SW480 (cell line): ENCODE measurements at places on chromosomes 7 and 10.

- no peak for DNase-seq
Measured at GRCh38 chr10:122376364-122376961, 2.0 kb downstream of the PLEKHA1 start.

- no peak for DNase-seq
Measured at GRCh38 chr7:120311028-120311788, 38.2 kb downstream of the KCND2 start.

DNA sequence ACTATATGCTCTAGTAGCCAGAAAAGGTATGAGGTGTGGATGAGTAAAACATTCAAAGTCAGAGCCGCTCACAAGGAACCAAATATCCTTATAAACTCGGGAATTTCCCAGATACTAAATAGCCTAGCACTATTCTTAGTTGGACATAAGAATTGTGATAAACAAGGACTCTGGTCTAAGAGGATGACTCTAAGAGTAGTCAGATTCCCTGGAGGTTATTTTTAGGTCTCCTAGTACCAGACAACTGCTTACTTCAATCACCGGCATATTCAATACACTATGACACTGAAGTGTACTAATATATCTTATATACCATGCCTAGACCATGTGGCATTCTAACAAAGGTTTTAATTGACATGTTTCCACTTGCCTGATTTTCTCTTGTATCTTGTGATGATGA lies 56.5 kb downstream of the LMBR1 start:
- DNase-seq: no peak

DNA sequence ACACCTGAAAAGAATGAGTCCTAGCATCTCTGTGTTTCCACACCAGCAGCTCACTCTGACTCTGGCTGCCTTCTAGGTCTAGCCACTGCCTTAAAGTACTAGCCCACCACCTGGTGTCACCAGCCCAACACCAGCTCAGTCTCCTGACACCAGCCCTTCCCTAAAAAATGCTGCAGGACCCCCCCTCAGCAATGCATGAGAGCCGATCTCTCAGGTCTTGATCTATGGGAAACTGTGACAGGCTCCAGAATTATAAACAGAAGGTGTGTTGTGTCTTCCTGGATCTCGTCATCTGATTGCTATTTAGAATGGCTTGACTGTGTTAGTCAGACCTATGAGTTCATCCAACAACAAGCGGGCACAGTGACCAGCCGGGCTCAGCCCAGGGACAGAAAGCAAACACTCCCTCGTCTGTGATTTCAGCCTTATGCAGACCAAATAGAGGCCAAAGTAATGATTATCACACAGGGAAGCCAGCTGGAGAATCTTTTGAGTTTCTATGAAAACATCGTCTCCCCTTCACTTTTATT lies 66.6 kb downstream of the CUBN start:
- DNase-seq: peak; percentile 93

GRCh38 chr7:93055543-93056107 lies 62.2 kb downstream of the SAMD9 start:
- DNase-seq: peak; percentile 80

DNA sequence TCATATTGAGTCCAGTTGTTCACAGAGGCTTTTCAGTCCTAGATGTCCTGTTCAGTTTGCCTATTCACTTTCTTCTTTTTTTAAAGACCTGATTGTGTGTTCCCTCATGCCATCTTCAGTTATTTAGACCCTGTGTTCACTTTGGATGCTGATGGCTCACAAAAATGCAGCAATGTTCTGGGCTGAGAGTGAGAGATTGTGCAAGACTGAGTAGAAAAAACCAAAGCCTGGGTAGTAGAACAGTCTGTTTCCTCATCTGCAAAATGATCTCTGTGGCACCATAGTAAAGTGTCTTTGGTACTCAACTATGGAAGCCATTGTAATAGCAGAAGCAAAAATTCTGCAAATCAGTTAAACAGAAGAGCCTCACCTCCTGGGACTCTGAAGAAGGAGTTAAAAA lies 43.2 kb downstream of the AKR1B1 start:
- no peak for DNase-seq

DNA sequence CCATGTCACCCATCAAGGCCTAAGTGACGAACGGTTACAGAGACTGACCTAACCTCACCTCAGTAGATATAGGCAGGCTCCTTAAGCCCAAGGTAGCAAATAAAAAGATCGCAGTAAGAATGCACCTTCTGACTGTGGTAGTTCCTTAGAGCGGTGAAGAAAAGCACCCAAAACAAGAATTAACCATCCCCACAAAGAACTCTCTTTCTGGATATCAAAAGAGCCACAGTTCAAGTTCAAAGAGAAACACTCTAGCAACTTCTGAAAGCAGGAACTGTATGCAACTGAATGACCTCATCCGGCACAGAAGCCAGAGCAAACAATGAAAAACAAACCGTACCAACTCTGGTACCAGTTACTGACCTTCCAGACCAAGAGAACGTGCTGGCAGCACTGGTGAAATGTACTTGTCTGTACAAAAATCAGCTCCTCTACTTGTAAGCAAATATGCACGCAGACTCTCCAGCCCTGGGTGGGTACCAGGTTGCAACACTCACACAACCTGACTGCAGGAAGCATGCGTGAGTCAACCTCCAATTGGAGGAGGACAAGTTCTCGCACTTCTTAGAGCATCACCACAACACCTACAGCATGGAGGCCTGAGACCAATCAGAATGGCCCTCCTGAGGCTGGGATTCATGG lies 202.7 kb downstream of the FAM107B start:
- peak; percentile 36 for DNase-seq

DNA sequence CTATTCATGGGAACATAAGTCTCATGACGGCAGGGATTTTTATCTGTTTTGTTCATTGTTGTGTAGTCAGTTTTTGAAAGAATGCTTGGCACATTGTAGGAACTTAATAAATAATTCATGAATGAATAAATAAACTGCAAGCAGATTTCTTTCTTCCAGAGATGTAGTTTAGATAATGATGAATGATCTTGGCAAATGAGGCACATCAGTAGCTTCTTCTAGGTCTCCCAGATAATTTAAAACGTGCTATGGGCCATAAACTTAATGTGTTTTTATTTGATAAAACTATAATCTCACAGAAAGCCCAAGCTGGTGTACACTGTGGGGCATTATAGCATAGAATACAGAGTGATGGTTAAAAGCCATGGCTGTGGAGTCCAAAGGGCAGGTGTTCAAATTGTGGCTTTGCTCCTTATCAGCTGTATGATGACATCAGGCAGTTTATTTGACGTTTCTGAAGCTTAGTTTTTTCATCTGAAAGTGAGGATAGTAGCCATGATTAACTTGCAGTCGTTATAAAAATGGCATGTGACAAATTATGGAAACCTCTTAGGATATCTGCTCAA lies 3.5 kb downstream of the MGAM start:
- DNase-seq: no peak

DNA sequence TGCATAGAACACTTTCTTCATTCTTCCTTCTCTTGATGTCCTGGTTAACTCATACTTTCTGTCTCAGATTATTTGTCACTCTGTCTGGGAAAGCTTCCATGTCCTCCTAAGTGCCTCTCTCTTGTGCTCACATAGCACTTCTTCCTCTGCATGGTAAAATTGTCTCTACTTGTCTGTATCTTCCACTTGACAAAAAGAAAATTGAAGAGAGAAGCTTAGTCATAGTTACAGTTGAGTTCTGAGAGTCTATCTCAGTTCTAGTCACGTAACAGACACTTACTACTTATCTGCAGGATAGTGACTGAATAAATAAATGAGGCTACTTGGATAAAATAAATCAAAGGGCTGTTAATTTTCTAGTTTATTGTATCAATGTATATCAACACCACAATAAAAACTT lies 458.1 kb downstream of the HTR7 start:
- no peak for DNase-seq

GRCh38 chr10:132844069-132844809 lies 58.3 kb upstream of the NKX6-2 start:
- no peak for DNase-seq

DNA sequence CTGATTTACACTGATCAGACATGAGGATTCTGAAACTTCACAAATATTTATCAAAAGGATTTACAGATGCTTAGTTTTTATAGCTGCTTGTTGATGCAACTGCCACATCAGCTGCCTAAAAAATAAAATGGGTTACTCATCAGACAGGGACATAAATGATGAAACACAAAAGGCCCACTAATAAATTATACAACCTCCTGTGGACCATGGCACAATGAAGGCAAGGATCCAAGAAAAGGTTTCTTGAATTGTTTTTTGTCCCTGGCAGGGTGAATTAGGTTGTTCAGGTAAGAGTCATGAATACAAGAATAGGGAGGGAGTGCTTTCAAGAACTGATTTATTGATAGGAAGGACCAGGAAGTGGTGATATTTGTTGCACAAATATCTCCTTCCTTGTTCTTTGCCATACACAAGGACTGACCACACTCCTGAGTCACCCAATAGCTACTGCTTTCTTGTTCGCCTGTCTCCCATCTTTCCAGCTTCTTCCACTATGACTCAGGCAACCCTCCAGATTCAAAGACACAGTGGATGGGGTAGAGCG lies 234.5 kb downstream of the AHR start:
- peak; percentile 17 for DNase-seq

DNA sequence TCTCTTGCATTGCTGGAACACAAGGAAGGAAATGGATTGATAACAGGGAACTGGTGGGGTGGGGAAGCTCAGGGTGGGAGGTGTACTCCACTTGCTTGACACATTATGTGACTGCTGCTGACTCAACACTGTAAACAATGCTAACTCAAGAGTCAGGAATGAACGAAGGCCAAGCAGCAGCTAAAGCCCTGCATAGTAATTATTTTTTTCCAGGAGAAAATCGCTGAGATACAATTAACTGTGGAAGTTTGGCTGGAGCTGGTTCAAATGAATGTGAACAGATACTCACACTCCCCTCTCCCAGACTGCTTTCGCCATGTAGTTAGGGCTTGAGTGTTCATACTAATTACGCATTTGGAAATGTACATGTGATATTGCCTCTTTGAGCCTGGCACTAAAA lies 170.9 kb upstream of the AOAH start:
- DNase-seq: no peak

- DNase-seq: peak; percentile 41
Measured at GRCh38 chr7:125059861-125060456, 130.3 kb upstream of the POT1 start.

GRCh38 chr7:111056371-111056770 lies 34.6 kb upstream of the LRRN3 start:
- no peak for DNase-seq

DNA sequence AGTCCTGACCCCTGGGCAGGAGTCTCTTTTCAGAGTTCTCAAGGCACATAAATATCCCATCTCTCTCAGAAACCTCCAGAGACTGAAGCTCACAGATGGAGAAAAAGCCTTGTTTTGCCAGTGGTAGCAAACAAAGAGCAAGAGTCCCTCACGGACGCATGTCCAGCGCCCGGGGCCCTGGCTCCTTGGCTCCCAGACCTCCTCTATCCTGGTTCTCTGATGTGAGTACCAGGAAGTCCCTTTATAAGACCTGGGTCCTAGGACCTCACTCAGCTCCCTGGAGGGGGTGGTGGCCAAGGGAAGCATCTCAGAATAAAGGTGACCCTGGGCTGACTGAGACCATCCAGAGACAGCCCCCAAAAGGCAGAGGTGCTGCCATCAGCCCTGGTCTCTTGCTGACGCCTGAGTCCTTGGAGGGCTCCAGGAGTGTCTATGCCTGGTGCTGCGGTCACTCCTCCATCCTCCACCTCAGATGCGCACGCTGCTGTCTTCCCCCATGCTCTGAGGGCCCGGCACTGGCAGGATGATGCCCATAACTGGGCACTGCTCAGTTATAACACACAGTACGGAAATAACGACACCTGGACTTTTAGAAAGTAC lies 221.5 kb downstream of the TNS3 start:
- DNase-seq: no peak

DNA sequence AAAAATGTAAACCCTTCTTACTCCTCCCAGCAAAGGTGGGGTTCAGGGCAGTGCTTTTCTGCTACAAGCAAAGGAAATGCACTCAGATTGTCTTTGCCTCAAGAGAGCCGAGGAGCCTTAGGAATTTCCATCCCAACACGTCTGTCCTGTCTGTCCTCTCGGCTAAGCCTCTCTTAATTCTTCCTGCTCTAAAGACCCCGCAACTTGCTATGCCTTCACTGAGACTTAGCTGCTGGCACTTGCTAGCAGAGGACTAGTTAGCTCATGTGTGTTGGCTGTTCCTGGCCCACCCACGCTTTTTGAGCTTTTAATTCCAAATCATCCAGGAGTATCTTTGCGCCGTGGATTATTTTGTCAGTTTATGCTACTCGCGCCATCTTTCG lies 481 bp upstream of the NPM3 start:
- DNase-seq: no peak

GRCh38 chr10:71789871-71790270 lies 16.6 kb upstream of the VSIR start:
- DNase-seq: no peak

- no peak for DNase-seq
Measured at GRCh38 chr10:36393801-36394200, 731.6 kb upstream of the ANKRD30A start.

GRCh38 chr10:113283189-113283588 lies 269.7 kb upstream of the HABP2 start:
- no peak for DNase-seq

GRCh38 chr10:101576211-101576863 lies 11.7 kb downstream of the POLL start:
- DNase-seq: no peak

DNA sequence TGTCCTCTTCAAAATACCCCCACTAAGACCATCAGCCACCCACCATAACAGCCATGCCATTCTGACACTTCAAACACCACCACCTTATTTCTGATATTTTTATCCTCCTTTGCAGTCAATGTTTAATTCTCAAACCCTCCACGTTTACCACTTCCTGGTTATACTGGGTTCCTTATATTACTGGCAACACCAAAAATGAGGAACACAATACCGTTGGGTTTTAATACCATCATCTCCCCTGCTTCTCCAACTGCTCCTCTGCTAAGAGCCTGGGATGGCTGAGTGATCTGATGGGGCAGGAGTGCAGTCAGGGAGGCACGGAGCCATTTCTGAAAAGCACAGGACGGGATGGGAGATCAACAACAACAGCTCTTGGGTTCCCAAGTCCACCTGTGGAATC lies 140.5 kb downstream of the CHCHD3 start:
- no peak for DNase-seq

DNA sequence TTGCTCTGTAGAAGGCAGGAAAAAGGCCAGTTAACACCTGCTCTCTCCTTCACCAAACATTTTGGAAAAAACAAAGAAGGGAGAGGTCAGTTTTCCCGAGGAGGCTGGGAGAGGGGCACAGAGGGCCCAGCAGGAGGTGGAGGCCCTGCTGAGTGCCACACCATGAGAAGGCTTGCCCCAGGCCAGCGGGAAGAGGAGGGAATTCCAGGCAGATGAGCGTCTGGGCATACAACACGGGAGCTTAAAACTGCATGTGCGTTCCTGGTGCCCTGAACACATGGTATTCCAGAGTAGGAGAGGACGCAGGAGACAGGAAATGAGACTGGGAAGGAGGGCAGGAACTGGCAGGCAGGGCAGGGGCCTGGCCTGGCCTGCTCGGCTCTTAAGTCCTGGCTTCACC lies 182.4 kb downstream of the CCDC3 start:
- no peak for DNase-seq

- peak; percentile 19 for DNase-seq
Measured at GRCh38 chr7:11557627-11558026, 274.4 kb downstream of the THSD7A start.
